ENCODE measurements at places on chromosomes 1 and 21.
A peak's percentile ranks its signal among the peaks of the same experiment; 100 is the strongest.

- DNase-seq, result peak; percentile 78
These were observed 510.5 kb downstream of the PLPP3 start for GRCh38 chr1:56068908-56069307.

GRCh38 chr1:58929671-58930325 lies 146.0 kb upstream of the JUN start:
- no peak for DNase-seq

DNA sequence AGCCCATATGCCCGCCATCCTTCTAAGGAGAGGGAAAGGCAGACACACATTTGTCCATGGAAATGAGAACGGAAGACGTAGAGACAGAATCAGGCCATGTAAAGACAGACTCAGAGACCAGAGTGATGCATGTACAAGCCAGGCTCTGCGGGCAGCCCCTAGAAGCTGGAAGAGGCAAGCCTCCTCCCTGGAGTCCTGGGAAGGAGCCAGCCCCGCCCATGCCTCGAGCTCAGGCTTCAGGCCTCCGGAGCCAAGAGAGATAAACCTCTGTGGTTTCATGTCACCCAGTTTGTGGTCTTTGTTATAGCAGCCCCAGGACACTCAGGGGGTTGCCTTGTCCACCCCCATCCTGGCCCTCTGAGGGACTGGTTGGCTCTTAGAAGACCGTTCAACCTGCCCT lies 11.6 kb downstream of the PDE9A start:
- no peak for DNase-seq

DNA sequence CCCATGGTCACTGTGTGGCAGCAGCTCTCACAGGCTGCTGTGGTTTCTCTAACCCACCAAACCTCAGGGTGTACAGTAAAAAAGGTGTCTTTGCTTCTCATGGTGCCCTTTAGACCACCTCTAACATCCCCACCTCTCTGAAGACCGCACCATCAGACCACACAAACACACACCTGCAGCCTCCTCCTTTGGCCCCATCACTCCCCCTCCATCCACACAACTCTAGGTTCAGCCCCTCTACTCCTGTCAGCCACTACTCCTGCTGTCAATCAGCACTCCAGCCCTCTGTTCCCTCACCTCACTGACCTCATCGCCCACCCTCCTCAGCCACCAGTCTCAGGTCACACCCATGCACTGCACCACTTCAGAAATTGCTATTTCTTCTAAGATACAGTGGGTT lies 7.5 kb downstream of the ZNF692 start:
- no peak for DNase-seq

DNA sequence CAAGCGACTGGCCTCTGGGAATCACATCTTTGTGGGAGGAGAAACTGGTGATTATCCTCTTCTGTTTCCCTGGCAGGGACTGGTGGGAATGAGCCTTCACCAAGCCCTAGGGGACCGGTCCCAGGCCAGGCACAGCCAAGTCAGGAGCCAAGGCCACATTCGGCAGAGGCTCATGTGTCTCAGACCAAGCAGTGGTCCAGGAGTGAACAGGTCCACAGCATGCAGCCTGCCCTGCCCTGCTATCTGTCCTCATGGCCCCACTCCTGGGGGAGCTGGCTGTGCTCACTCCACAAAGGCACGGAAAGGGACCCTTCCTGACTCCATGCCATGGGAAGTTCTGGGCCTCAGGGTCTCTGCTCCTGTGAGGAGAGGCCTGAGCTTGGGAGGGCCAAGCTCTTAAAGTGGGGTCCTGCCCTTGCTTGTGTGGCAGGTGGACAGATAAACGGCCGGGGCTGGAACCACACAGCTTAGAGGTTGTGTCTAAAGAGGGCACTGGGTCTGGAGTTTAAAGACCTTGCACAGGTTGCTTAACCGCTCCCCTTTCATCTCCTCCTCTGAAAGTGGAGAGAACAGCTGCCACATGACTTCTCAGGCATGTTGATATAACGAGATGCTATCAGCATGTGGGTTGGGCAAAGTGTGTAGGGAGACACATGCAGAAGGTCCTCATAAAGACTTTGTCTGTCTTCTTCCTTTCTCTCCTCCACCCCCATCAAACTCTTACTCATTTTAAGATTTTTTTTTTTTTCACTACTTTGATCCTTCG lies 57.5 kb downstream of the CASQ2 start:
- no peak for DNase-seq

Measured in fibroblast of skin of back (primary cell).